ENCODE measurements at places on chromosomes 2 and 18.

- peak; percentile 17 for DNase-seq
These were observed 6.2 kb downstream of the ABCG5 start for GRCh38 chr2:43832457-43832856.

GRCh38 chr2:197130318-197130717, 180.3 kb downstream of the ANKRD44 start:
- no peak for DNase-seq

GRCh38 chr2:216909541-216910210, 49.8 kb upstream of the TNP1 start:
- no peak for DNase-seq

DNA sequence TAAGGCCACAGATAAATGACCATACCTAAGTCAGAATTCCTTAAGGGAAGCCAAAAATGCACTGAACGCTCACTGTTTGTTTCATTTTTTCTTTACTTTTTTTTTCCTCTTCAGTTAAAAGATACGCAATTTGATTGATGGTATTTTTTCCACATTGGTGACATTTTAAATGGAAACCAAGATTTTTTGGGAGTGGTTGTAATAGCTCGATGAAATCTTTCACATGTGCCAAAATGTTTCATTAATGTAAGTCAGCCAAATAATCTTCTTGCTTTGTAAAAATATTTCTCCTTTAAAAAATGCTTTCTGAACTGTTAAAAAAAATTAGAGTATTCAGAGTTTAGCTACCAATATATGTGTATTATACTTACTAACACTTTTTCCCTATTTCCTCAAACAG, 339.8 kb downstream of the ZEB2 start:
- no peak for DNase-seq

DNA sequence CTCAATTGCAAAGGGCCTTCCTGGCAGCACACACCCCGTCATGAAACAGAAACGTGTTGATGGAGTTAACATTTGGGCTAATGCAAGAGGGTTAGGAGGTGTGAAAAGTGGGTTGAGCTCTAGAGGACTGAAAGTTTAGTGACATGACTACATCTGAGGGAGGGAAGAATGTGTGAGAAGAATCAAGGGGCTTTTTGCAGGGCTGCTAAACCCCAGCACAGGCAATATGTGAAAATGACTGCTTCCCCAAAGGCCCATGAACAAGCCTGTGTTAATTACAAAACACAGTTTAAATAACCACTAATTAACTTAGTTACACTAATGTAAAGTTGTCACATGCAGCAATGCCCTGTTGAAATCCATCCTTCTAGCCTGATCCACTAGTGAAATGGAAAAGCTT, 63.4 kb upstream of the PEX13 start:
- DNase-seq: no peak

DNA sequence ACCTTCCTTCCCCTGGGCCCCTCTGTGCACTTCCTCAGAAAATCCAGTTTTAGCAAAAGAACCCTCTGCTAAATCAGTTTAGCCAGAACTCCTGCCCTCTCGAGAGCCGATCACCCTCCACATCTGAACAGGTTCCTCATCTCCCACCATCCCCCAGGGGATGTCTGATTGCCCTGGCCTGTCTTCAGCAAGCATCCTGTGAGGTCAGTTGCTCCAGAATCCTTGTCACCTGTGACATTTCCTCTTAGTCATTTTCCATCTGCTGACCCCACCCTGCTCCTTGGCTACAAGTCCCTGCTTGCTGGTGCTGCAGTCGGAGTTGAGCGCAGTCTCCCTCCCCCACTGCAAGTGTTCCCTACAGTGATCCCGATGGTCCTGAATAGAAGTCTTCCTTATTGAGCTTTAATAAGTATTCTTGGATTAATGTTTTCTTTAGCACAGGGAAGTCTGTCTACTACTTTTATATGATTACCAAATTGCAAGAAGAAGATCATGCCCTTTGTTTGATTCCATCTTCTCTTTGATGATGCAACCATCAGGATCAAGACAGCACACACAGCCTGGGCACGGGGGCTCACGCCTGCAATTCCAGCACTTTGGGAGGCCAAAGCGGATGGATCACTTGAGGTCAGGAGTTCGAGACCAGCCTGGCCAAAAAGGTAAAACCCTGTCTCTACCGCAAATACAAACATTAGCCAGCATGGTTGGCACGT, 30.9 kb upstream of the UBE2F start:
- peak; percentile 16 for DNase-seq

DNA sequence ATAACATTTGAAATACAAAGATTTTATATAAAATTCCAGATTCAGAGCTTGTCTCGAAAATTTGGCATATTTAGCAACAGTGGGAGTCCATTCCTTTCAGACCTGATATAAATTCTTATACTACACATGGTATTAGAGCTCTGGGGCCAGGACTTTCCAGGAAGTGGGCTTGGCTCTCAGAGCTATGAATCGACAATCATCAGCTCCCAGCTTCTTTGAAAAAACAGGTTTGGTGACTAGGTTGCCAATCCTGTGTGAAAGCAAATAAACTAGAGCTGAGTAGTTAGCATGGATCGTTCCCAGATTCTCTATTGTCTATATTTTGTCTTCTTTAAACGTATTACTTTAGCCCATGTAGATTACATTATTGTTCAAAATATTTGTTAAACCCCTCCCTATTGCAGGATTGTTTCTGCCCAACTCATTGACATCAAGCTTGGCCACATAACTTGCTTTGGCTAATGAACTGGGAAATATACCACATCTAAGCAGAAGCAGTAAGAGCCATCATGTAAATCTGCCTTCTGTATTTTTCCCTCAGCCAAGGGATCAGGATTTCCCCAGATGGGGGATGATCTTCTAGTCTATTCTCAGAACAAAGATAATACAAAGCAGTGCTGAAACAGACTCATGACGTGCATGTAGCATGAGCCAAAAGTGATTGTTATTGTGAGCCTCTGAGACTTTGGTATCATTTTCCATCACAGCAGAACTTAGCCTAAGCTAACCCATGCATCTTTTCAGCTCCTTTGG, 105.4 kb downstream of the KCNH7 start:
- no peak for DNase-seq

GRCh38 chr18:37453752-37454151, 111.8 kb downstream of the CELF4 start:
- DNase-seq: no peak

GRCh38 chr2:4898706-4899105, 793.5 kb upstream of the SOX11 start:
- DNase-seq: peak; percentile 61

- no peak for DNase-seq
These were observed 38.5 kb downstream of the MTERF4 start for GRCh38 chr2:241063587-241063986.

- peak; percentile 50 for DNase-seq
These were observed 194.4 kb downstream of the TMX3 start for GRCh38 chr18:68520406-68521075.

- DNase-seq: no peak
These were observed 7.3 kb upstream of the PELI1 start for GRCh38 chr2:64151476-64151875.

DNA sequence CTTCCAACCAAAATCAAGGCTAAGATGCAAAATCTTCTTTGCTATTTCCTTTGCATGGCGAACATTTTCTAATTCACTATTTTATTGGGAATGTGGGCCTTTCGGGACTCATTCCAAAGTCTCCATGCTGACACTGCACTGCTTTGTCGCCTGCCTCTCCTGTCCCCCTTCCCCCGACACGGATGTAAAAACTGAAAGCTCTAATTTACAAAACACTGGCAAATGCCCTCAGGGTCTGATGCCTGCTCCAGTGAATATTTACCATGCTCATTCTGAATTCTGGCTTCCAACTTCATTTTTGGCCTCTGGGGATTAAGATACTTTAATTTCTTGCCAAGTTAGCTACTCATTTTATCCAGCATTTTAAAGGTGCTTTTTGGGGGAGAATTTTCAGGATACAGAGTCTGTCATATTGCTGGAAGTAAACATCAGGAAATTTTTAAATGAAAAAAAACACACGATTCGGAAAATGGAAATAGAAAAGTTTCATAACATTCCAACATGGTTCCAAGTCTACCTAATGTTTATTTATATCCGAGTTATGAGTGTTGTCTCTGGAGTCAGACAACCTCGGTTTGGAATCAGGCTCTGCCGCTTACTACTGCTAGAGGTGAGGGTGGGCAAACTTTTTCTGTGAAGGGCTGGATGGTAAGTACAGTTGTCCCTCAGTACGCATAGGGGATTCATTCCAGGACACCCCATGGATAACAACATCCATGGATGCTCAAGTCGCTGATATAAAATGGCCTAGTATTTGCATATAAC, 14.6 kb upstream of the LTBP1 start:
- no peak for DNase-seq

- no peak for DNase-seq
These were observed 137.9 kb upstream of the PID1 start for GRCh38 chr2:229408962-229409361.

DNA sequence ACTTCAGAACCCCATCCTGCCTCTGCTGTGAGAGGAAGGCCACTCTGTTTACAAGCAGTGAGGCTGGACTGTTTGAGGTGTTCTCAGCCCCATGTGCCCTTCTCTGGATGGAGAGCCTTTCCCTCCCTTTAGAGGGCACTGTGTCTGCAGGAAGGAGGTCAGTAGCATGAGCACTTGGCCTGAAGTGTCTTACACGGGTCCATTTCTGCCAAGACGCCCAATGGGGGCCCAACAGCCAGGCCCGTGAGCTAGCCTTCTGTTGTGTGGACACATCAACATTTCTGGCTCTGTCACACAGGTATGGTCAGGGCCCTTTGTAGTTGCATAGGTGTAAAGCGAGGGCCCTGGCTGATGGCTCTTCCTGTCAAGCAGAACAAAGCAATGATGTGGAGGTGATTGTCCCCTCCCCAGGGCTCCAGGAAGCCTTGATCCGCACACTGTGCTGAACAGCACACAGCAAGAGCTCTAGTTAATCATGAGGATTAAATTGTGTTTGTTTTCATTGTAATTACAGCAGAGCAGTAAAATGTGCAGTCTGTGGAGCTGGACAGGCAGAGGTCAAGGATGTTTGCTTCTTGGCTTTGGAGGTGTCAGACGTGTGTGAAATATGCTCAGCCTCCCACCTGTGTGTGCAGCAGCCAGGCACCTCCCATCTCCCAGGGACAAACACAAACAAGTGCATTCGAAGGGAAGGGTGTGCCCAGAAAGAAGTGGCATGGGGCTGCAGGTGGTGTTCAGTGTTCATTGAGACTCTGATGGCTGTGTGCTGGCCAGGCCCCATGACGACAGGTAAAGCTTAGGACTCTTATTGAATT, 132.1 kb downstream of the SH3RF3 start:
- DNase-seq: peak; percentile 47

GRCh38 chr18:25244924-25245698, 106.9 kb downstream of the ZNF521 start:
- no peak for DNase-seq

DNA sequence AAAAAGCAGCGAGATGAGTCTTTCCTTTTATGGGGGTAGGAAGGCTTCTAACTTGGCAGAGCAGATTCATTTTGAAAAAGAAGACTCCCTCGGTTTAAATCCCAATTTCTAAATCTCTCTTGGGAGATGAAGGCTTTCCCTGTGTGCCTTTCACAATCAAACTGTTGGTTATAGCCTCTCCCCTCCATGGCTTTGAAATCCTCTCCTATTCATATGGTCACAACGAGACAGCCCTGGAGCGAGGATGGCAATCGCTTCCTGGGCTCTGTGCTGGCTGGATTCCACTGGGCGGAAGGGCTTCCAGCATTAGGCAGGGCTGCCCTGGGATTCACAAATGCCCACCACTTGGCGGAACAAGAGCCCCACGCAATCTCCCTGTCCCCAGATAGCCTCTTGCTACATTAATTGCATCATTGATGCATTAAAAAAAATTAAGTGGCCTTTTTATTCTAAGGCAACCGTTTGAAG, 1.6 kb downstream of the CAVIN2 start:
- DNase-seq: no peak

- peak; percentile 85 for DNase-seq
These were observed 34.0 kb upstream of the MALL start for GRCh38 chr2:110149330-110150220.

DNA sequence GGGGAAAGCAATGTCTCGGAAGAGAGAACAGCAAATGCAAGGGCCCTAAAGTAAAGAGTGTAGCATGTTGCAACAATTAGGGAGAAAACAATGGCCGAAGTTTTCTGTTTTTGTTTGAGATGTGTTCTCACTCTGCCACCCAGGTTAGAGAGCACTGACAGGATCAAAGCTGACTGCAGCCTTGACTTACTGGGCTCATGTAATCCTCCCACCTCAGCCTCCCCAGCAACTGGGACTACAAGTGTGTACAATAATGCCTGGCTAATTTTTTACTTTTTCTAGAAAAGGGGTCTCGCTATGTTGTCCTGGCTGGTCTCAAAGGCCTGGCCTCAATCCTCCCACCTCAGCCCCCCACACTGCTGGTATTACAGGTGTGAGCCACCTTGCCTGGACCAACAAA, 23.9 kb downstream of the MEMO1 start:
- DNase-seq: no peak

DNA sequence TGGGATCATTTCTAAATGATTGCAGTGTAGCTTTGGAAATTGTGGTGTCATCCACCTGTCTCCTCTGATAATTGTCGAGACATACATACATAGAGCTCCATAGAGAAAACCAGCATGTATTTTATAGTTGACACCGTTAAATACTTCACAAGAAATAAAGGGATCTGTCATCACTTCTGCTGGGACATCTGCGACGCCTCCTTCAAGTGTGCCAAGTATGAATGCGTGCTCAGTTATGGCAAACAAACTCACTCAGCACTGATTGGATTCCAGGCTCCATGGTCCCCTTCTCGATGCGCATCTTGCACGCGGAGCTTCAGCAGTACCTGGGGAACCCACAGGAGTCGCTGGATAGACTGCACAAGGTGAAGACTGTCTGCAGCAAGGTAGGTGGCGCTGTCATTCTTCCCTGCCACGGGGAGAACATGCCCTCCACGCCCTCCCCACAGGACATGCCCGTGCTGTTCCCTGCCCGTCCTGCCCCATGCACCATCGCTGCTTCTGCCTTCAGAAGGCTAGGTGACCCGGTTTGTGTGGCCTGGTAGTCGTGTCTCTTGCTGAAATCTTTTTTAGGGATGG, 64.1 kb downstream of the TRAPPC12 start:
- DNase-seq: no peak

DNA sequence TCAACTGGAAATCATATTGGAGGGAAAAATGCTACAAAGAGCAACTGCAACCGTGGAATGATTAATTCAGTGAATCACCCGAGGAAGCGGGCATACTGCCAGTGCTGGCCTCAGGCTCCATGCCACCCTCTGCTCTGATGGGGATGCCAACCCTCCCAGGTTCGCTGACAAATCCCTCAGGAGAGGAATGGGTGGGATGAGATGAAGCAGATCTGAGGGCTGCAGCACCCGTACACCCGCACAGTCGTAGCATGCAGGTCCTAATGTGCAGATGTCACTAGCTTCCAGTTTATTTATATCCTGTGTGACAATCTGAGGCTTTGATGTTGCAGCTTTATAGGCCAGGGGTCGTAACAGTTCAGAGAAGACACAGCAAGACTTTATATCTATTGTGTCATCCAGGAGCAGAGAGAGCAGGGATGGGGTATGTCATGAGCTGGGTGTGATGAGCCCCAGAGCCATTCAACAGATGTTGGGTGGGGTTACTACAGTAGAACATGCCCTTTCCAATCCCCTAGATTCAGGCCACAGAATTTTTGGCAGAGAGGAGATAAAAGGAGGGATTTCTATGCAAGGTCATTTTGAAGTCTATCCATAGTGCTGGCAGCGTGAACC, 44.6 kb downstream of the DPP4 start:
- DNase-seq: peak; percentile 24
